Activated B cell treated with CpG ODN at 0.5 μM for 24 hours (primary cell): ENCODE measurements at places on chromosomes 3 and 15. TPM values are rescaled to one million over a fixed set of nuclear protein-coding genes. Genes with fewer than 3 reads are reported as not detected.

IL16 gene
- 205 and 206 TPM in 2 replicates for total RNA-seq

DNA sequence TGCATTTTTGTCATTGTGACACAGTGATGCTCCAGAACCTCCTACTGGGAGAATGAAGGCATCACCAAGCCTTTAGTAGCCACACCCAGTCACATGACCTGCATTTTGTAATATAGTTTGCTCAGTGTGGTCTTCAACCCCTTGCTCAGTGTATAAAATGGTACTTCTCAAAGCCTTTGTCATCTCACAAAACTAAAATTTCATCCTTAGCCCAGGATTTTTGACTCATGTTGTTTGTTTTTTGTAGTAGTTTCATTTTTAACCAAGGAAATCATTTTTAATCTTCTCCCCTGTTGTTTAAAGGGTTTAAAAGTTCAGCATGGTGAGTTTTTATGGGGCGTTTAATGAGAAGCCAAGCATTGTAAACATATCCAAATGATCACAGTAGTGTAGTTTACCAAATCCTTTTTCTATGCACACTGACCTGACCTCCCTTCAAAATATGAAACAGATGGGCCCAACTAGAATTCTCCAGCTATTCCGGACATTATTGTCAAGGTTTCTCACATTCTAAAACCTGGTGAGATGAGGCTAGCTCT is 123.5 kb upstream of the IL12A start:
- H3K4me1 ChIP-seq, result peaks cover 17% of the 10 kb centered on the region
- H3K4me3 ChIP-seq, result no peak overlapping the region
- H3K27ac ChIP-seq, result no peak overlapping the region
- H3K36me3 ChIP-seq, result no peaks in the 10 kb centered on the region
- H3K27me3 ChIP-seq, result no peaks in the 10 kb centered on the region

GRCh38 chr3:49025005-49025792 is 3.3 kb downstream of the NDUFAF3 start:
- H3K36me3 ChIP-seq, result peaks cover 66% of the 10 kb centered on the region
- DNase-seq, result no peak
- peak overlapping the region; percentile 88 for H3K27ac ChIP-seq
- peaks cover 68% of the 10 kb centered on the region for H3K4me1 ChIP-seq
- H3K27me3 ChIP-seq, result no peaks in the 10 kb centered on the region

MASP1 gene
- not detected in 2 replicates for total RNA-seq

CAV3 gene
- not detected in 2 replicates for total RNA-seq

DNA sequence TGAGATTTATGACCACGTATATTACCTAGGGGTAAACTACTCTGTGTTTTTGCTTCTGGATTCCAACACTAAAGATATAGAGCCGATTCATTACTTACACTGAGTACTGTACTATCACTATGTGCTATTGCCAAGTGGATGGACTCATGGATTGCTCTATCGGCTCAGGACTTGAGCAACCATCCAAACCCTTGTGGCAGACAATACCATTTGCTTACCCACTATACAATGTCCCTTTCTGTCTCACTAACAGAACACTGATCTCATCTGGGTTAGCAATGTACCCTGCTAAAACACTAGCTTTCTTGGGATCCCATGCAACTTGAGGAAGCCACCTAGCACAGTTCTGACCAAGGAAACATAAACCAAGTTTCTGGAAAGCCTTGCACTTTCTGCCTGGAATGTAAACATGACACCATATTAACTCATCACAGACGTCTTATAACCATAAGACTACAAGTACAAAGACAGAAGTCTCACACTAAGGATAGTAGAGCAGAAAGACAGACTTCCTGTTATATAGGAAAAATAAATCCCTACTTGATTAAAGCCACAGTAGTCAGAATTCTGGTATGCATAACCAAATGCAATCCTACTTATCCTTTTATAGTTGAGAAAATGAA is 38.6 kb downstream of the HACD2 start:
- H3K27ac ChIP-seq, result no peak overlapping the region
- peaks cover 44% of the 10 kb centered on the region for H3K36me3 ChIP-seq
- no peak overlapping the region for H3K4me3 ChIP-seq
- H3K27me3 ChIP-seq, result no peaks in the 10 kb centered on the region
- H3K4me1 ChIP-seq, result no peaks in the 10 kb centered on the region
- DNase-seq, result no peak

DNA sequence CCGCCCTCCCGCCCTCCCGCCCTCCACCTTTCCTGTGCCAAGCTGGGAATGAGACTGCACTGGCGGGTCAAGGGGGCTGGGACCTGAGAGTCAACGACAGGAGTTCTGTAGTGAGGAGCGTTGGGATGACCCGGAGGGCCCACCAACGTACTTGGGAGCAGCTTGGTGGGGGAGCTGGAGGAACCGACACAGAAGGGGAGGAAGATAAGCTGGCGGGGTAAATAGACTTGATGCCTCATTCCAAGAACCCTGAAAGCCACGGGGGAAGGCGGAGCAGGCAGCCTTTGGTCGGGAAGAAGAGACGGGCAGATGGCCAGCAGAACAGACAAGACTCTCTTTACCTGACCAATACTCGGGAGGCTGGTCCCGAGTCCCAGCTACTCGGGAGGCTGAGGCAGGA is 277 bp downstream of the FMN1 start:
- DNase-seq, result peak; percentile 17
- H3K27me3 ChIP-seq, result peaks cover 19% of the 10 kb centered on the region
- no peak overlapping the region for H3K27ac ChIP-seq
- no peaks in the 10 kb centered on the region for H3K36me3 ChIP-seq
- peaks cover 24% of the 10 kb centered on the region for H3K4me1 ChIP-seq

MED12L gene
- 1.5 and 2.6 TPM in 2 replicates for total RNA-seq

MCF2L2 gene
- 1.8 and 2.4 TPM in 2 replicates for total RNA-seq

GOLGA6B gene
- total RNA-seq, result not detected in 2 replicates

DNA sequence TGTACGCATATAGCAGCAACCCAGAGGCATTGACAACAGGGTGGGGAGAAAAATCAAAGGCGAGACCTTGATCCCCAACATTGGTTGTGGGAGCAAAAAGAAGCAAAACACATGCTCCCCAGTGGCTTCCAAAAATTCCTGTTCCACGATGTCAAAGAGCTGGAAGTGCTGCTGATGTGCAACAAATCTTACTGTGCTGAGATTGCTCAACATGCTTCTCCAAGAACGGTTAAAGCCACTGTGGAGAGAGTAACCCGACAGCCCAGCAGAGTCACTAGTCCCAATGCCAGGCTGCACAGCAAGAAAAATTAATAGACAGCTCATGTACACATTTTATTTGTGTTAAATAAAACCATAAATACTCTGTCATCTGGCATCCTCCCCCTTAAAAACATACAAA is 179.9 kb upstream of the PFN2 start:
- peaks cover 10% of the 10 kb centered on the region for H3K27me3 ChIP-seq
- DNase-seq, result no peak
- no peak overlapping the region for H3K27ac ChIP-seq
- H3K4me1 ChIP-seq, result no peaks in the 10 kb centered on the region
- no peak overlapping the region for H3K4me3 ChIP-seq

DNA sequence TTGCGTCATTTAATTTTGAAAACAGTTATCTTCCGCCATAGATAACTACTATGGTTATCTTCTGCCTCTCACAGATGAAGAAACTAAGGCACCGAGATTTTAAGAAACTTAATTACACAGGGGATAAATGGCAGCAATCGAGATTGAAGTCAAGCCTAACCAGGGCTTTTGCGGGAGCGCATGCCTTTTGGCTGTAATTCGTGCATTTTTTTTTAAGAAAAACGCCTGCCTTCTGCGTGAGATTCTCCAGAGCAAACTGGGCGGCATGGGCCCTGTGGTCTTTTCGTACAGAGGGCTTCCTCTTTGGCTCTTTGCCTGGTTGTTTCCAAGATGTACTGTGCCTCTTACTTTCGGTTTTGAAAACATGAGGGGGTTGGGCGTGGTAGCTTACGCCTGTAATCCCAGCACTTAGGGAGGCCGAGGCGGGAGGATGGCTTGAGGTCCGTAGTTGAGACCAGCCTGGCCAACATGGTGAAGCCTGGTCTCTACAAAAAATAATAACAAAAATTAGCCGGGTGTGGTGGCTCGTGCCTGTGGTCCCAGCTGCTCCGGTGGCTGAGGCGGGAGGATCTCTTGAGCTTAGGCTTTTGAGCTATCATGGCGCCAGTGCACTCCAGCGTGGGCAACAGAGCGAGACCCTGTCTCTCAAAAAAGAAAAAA is 1.2 kb downstream of the B2M start:
- H3K4me3 ChIP-seq, result peak overlapping the region; percentile 99
- H3K27ac ChIP-seq, result peak overlapping the region; percentile 100
- no peaks in the 10 kb centered on the region for H3K27me3 ChIP-seq

SCN5A gene
- 0.02 TPM in 1 of 2 replicates, not detected in the other for total RNA-seq

EIF4G1 gene
- 292 and 319 TPM in 2 replicates for total RNA-seq

- H3K4me3 ChIP-seq, result no peak overlapping the region
- no peak for DNase-seq
- no peak overlapping the region for H3K27ac ChIP-seq
- H3K36me3 ChIP-seq, result no peaks in the 10 kb centered on the region
- peaks cover 58% of the 10 kb centered on the region for H3K27me3 ChIP-seq
Observed at GRCh38 chr15:80401456-80401855, 2.7 kb upstream of the ARNT2 start.

DNA sequence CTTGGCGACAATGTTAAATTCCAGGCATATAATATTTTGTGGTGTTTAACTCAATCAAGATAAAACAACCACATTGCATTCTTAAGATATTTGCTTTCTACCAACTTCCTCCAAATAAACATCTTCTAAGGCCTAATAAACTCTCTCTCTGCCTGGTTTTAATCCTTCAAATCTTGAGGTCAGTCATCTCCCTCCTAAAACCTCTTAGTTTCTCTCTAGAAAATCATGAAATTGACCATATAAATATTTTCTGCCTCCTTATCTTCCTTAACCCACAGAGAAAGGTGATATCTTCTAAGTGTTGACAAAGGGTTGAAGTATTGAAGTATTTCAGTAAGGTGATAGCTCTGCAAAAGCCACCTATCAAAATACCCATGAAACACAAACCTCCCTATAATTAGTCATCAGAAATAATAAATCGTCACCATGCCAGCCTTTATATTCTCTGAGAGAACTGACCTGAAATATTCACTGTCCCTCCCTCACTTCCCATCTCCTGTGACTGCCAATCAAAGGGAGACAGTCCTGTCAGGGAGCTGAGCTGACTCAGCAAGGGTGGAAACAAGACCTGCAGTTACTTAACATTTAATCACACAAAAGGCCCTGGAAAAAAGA is 1261.1 kb downstream of the ROBO1 start:
- H3K27me3 ChIP-seq, result no peaks in the 10 kb centered on the region
- H3K36me3 ChIP-seq, result no peaks in the 10 kb centered on the region
- DNase-seq, result no peak
- no peak overlapping the region for H3K4me3 ChIP-seq
- H3K27ac ChIP-seq, result no peak overlapping the region
- no peaks in the 10 kb centered on the region for H3K4me1 ChIP-seq

RBPMS2 gene
- 0.91 and 0.93 TPM in 2 replicates for total RNA-seq

- no peak for DNase-seq
- no peaks in the 10 kb centered on the region for H3K36me3 ChIP-seq
- no peak overlapping the region for H3K27ac ChIP-seq
- H3K4me1 ChIP-seq, result peaks cover 6% of the 10 kb centered on the region
- H3K4me3 ChIP-seq, result no peak overlapping the region
- H3K27me3 ChIP-seq, result no peaks in the 10 kb centered on the region
Observed at GRCh38 chr3:177657243-177657642, 460.0 kb upstream of the TBL1XR1 start.

- no peaks in the 10 kb centered on the region for H3K27me3 ChIP-seq
- peaks cover 10% of the 10 kb centered on the region for H3K4me1 ChIP-seq
- peaks cover 63% of the 10 kb centered on the region for H3K36me3 ChIP-seq
Observed at GRCh38 chr3:39067286-39067685, 15.5 kb downstream of the WDR48 start.

STRIT1 gene
- total RNA-seq, result not detected in 2 replicates

GRCh38 chr15:52518487-52519371 is 10.0 kb downstream of the MYO5A start:
- no peak overlapping the region for H3K27ac ChIP-seq
- H3K36me3 ChIP-seq, result peaks cover 10% of the 10 kb centered on the region
- no peak for DNase-seq
- no peaks in the 10 kb centered on the region for H3K27me3 ChIP-seq
- peaks cover 42% of the 10 kb centered on the region for H3K4me1 ChIP-seq

DNA sequence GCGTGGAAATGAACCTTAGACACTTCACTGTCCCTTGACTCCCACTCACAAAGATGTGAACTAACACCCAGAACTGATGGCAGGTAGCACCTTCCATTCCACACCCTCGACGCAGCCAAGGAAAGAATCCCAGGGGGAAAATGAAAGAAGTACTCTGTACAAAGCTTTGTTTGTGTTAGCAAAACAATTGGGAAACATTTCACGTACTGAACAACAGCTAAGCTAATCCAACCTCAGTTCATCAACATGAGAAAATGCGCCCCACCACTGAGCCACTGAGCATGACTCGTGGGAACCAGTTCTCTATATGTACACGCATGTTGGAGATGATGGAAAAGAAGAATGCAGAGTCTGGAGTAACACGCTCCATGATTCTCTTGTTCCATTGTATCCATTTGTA is 32.0 kb downstream of the CORO2B start:
- no peak overlapping the region for H3K27ac ChIP-seq
- H3K36me3 ChIP-seq, result no peaks in the 10 kb centered on the region
- H3K4me1 ChIP-seq, result peaks cover 7% of the 10 kb centered on the region
- no peak overlapping the region for H3K4me3 ChIP-seq

GRCh38 chr3:136909187-136909586 is 47.2 kb downstream of the NCK1 start:
- no peak for DNase-seq
- no peaks in the 10 kb centered on the region for H3K27me3 ChIP-seq
- H3K27ac ChIP-seq, result peak overlapping the region; percentile 54
- peaks cover 70% of the 10 kb centered on the region for H3K4me1 ChIP-seq

- H3K4me3 ChIP-seq, result no peak overlapping the region
- H3K4me1 ChIP-seq, result no peaks in the 10 kb centered on the region
- no peaks in the 10 kb centered on the region for H3K27me3 ChIP-seq
- H3K27ac ChIP-seq, result no peak overlapping the region
Observed at GRCh38 chr3:129837065-129837642, 56.4 kb downstream of the TMCC1 start.

DNA sequence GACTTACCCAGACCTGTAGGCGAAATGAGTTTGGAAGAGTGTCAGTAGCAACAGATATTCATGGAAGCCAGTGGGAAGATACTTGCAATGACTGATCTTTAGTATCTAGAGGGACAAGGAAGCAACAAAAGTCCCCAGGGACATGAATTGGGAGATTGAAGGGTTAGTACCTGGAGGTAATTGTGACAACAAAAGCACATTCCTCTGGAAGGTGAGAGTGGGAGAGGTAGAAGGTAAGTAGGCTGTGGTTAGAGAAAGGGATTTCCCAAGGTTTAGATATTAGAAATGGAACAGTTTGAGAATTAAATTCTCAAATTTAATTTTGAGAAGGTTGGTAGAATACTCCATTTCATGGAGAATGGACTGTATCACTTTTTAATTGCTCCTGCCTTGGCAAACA is 191.4 kb downstream of the AKAP13 start:
- peak overlapping the region; percentile 46 for H3K27ac ChIP-seq
- H3K4me3 ChIP-seq, result no peak overlapping the region
- no peak for DNase-seq
- no peaks in the 10 kb centered on the region for H3K27me3 ChIP-seq
- peaks cover 42% of the 10 kb centered on the region for H3K36me3 ChIP-seq
- peaks cover 38% of the 10 kb centered on the region for H3K4me1 ChIP-seq

CRABP1 gene
- total RNA-seq, result not detected in 2 replicates
